ENCODE measurements at places on chromosomes 7 and 10.

- no peak for DNase-seq
Measured at GRCh38 chr7:98881561-98882315, 3.4 kb downstream of the TRRAP start.

DNA sequence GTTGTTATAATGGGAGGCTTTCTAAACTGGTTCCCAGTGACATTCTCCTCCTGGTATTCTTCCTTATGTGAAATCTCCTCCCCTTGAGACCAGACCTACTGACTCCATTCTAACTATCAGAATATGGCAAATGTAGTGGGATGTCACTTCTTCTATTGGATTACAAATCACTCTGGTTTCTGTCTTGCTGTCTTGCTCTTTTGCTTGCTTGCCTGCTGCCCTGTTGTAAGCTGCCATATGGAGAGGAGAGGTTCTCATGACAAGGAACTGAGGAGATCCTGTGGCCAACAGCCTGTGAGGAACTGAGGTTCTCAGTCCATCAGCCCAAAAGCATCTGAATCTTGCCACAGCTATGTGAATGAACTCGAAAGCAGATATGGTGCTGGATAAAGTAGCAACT, 4.7 kb upstream of the NRCAM start:
- DNase-seq = no peak

DNA sequence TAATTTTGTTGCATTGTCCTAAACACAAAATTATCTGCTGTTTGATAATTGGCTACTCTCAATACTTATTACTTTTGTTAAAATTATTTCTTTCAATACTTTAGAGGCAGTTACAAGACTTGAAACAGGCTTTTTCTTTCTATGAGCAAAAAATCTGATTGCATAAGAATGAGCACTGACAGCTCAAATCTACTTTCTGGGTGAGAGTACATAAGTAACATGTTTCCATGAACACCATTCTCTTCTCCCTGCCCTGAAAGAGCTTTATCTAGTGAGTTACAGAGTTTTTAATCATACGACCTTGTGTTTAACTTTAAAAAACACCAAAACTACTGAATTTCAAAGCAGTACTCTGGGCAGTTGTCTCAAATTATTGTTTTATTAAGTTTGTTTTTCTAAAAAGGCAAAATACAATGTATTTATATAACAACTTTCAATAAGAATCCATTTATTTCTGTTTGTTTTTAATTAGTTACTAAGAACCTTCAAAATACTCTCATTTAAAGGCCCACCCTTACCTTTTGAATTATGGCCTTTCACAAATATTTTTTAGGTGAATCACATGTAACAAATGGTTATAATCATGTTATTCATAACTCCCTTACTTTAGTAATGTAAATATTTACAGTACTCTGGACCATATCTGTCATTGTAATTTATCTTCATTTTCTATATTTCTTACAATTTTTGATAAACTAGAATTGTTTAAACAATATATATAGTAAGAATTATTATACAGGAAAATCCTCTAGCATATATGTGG, 23.0 kb upstream of the TFAM start:
- no peak for DNase-seq

DNA sequence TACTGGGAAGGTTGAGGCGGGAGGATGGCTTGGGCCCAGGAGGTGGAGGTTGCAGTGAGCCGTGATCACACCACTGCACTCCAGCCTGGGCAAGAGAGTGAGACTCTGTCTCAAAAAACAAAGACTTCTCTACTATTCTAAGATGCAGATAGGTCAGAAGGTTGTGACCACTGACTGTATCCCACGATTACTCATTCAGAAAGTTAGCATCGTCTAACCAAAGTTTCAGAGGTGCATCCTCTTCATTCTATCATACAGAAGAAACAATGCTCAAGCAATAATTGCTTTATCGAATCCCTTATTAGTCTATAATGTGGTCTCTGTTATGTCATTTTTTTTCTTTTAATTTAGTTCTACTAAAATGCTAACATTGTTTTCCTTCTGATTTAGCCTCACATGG, 348.7 kb upstream of the LRGUK start:
- DNase-seq = no peak

DNA sequence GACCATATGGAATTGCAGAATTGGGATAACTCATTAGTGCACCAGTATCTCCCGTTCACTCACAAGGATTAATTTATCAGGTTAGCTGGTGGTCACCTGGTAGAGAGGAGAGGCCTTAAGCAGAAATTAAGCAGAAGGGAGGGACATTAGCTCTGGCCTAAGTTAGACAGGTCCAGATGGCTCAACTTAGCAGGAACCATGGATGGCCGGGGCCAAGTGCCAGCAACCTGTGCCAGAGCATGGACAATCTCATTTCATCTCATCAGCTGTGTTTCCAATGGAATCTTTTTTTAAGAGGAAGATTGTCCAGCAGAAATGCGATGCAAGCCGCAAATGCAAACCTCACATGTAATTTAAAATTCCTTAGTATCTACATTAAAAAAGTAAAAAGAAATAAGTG, 82.2 kb downstream of the JCAD start:
- DNase-seq = no peak

Measured in kidney glomerular epithelial cell (primary cell).